ENCODE measurements at places on chromosomes 2 and 18.

DNA sequence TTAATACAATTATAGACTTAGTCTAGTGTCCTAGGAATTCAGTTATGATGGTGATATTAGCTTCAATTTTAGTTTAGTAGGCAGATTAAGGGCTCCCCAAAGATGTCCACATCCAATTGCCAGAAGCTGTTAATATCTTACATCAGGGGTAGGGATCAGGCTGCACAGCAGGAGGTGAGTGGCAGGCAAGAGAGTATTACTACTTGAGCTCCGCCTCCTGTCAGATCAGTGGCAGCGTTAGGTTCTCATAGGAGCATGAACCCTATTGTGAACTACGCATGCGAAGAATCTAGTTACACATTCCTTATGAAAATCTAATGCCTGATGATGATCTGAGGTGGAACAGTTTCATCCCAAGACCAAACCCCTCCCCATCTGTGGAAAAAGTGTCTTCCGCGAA lies 54.9 kb downstream of the NYAP2 start:
- H3K4me3 ChIP-seq: no peak overlapping the region
- no peaks in the 10 kb centered on the region for H3K4me1 ChIP-seq
- H3K27me3 ChIP-seq: no peaks in the 10 kb centered on the region
- no peak overlapping the region for H3K27ac ChIP-seq
- H3K36me3 ChIP-seq: no peaks in the 10 kb centered on the region

DNA sequence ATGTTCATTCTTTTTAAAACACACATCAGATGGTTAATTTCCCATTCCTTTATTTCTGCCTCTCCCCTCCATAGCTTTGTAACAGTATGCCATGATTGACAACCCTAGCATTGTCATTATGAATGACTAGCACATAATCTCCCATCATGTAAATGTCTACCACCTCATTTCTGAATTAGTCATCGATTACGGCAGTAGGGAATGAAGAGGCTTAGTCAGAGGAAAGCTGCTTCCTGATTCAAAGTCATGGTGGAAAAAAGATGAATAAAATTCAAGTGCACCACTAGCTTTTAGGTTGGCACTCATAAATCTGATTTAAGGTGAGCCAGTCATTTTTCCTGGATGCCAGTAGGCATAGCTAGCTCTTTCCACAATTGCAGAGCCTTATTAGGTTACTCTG lies 19.1 kb upstream of the ACMSD start:
- H3K36me3 ChIP-seq: no peaks in the 10 kb centered on the region
- no peaks in the 10 kb centered on the region for H3K27me3 ChIP-seq
- DNase-seq: no peak
- no peak overlapping the region for H3K4me3 ChIP-seq

DNA sequence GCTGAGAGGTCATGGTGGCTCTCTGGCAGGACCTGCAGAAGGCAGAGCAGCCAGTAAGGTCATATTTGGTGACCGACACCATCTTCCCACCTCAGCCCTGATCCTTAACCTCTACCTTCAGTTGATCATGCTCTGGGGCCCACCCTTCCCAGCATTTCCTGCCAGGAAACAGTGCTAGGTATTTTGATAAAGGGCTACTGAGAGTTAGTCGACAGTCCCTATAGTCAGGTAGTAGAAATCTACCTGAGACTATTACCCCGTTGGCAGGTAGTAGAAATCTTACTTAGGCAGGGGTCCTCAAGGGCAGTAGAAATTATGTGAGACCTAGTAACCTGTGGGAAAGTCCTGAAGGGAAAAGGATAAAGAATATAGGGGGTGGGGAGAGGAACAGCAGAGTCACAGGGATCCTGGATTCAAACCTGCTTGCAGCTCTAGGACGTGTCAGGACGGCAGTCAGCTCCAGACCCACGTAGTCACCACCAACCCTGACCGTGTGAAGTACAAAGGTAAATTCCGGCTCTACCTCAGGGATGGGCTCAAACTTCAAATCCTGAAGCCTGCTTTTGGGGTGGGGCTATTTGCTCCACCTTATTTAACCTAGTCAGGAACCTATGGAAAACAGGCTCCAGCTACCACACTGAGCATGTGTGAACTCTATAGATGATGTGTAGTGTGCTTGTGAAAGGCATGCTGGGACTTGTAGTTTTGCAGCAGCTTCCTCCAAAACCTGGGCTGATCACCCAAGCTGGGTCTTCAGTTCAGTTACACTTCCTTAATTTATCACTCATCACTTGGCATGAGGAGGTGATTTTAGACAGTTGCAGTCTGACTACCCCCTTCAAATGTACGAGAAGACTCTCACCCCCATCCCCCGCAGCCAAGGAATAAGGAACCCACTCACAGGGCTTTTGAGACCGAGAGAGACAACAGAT lies at the start of gene DQX1:
Gene DQX1, minus strand, starts transcription at position 515 of the 932 bp plus-strand sequence. Its CDS starts 502 bp downstream, at position 13.
- H3K27ac ChIP-seq: no peak within 1 kb of the TSS
- H3K4me1 ChIP-seq: peaks cover 8% of the 10 kb centered on the region
- peak within 1 kb of the TSS; percentile 55 for H3K4me3 ChIP-seq
- DNase-seq: peak; percentile 82
- H3K36me3 ChIP-seq: no peaks in the 10 kb centered on the region

GRCh38 chr2:136764452-136765255 lies 691 bp upstream of the THSD7B start:
- H3K4me3 ChIP-seq: no peak overlapping the region
- no peaks in the 10 kb centered on the region for H3K36me3 ChIP-seq
- DNase-seq: no peak
- H3K4me1 ChIP-seq: no peaks in the 10 kb centered on the region
- peaks cover 4% of the 10 kb centered on the region for H3K27me3 ChIP-seq
- no peak overlapping the region for H3K27ac ChIP-seq

- no peak overlapping the region for H3K4me3 ChIP-seq
- no peak for DNase-seq
- no peaks in the 10 kb centered on the region for H3K4me1 ChIP-seq
- H3K27me3 ChIP-seq: no peaks in the 10 kb centered on the region
- no peak overlapping the region for H3K27ac ChIP-seq
- no peaks in the 10 kb centered on the region for H3K36me3 ChIP-seq
Observed at GRCh38 chr2:226407135-226407534, 392.5 kb downstream of the IRS1 start.

Measured in Peyer's patch (tissue), 4 donors.